Fibroblast of skin of right quadriceps (primary cell): ENCODE measurements at places on chromosomes 1 and 21.

GRCh38 chr1:243233908-243234307, 21.2 kb downstream of the CEP170 start:
- peak; percentile 62 for DNase-seq

DNA sequence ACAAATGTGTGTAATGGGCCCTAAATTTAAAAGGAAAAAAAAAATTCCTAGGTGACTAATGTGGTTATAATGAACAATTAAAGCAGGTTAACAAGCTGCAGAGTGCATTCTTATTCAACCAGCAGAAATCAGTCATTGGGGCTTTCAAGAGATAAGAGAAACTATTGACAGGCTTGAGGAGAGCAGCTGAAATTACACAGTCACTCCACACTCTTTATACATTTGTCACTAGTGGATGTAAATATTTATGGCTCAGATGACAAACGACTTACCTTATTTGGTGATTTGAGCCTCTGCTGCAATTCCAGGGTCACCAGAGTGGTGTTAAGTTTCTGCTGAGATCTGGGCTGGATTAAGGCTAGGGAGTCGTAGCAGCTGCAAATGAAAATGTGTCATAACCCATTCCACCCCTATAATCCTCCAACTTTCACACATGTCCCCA, 896.3 kb downstream of the TTLL7 start:
- DNase-seq: peak; percentile 97

- DNase-seq: no peak
Observed at GRCh38 chr1:173093691-173094445, 43.1 kb upstream of the TNFSF18 start.

DNA sequence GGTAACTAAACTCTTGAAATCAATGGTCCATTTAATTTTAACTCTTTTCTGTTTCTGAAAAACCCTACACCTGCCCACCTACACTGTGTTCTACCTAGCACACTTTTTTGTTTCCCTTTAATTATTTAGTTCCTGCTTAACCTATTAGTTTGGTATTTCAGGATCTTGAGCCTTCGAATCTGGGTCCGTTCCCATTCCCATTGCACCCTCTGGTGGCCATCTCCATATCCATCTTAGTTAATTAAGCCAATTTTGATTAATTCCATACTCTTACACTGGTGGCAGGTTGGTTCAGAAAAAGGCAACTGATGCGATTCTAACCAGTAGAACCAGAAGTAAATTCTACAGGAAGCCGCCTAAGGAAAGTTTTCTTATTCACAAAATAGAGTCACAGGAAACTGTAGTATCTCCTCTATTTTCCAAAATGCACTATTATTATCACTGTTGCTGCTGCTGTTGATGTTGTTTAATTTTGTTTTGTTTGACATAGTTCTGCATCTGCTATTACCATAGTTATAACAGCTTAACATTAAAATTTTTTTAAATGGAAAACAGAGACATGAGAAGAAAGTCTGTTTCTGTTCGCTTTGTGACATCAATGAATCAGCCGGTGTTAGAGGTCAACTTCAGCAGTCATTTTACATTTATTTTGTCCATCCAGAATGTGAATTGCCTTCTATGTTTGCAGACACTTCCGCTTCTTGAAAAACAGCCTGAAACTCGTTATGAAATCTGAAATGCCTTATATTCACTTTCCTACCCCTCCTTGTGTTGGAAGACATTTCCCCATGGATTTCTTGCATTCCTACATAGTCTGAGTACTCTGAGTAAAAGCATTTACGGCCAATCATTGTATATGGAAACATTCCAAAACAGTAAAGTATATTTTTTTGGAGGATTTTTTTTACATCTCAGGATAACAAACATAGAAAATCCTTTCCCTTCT, 115.5 kb upstream of the NCAM2 start:
- peak; percentile 87 for DNase-seq

- DNase-seq: no peak
Observed at GRCh38 chr1:29260531-29260930, 24.2 kb downstream of the PTPRU start.

DNA sequence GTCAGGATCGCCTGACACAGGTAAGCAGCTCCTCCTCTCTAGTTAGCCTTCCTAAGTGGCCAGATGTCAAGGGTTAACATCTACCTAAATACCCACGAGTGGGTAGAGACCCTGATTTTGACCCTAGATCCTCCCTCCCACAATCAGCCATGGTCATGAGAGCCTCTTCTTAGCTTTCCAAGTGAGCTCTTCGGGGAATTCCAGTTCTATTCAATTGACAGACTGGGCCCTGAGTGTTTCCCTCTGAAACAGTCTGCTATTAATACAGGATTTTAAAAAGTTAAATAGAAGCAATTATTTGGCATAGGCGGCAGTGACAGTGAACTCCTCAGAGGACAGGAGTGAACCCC, 28.1 kb downstream of the C2CD2 start:
- DNase-seq: no peak

DNA sequence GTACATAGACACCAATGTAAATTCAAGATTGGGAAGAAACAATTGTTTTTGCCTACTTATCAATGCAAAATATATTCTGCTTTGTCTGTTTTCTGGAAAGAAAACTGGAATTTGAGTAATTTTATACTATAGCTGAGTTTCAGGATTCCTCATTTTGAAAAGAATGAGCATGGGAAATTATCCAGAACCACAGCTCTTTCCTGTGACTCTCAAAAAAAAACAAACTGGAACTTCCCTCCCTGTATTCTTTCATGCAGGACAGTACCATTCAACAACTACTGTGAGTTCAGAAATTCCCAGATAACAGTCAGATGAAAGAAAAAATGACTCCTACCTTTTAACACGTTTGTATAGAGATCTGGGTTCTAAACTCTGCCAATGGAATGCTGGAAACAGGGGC, 372.4 kb downstream of the TGFB2 start:
- DNase-seq: peak; percentile 61

DNA sequence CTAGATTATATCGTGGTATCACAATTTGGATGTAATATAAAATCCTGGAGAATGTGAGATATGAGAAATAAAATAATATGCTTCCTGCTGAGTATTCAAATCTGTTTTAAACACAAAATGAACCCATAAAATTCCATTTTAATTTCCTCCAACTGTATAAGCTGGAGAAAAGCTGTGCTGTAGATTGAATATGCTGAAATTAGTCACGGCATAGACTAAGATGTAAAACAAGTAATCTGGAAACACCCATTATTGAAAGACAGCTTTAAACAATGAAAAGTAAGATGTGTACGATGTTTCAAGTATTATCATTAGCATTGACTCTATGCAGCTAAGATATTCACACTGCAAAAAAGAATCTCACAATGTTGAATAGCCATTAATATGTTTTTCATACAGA, 403.4 kb upstream of the BRINP3 start:
- DNase-seq: no peak
